ENCODE measurements at places on chromosomes 7 and 10.

DNA sequence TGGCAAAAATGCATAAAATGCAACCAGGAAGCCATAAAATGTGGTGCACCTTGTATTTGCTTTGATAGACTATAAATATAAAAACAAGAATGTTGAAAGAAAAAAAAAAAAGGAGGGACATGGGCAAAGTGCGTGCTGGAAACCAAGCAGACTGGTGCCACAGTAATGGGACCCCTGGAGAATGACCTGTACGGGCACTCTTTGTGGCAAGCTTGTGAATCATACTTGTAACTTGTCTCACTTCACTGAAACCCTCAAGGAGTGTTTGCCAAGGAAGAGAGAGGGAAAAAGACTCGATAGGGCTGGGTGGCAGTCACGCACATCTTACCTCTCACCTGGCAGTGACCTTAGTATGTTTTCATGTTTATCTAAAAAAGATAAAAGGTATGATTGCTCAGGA, 1183.6 kb downstream of the GATA3 start:
- DNase-seq, result no peak

DNA sequence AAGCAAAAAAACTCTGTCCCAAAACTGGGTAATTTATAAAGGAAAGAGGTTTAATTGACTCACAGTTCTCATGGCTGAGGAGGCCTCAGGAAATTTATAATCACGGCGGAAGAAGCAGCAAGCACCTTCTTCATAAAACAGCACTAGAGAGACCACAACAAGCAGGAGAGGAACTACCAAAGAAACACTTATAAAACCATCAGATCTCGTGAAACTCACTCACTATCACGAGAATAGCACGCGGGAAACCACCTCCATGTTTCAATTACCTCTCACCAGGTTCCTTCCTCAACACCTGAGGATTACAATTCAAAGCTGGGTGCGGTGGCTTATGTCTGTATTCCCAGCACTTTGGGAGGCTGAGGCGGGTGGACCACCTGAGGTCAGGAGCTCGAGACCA, 48.5 kb downstream of the PDIA4 start:
- no peak for DNase-seq

- DNase-seq, result no peak
These were observed 91.6 kb downstream of the AKR1D1 start for GRCh38 chr7:138167869-138168296.

GRCh38 chr10:78864761-78865537, 203.8 kb upstream of the ZMIZ1 start:
- DNase-seq, result no peak

DNA sequence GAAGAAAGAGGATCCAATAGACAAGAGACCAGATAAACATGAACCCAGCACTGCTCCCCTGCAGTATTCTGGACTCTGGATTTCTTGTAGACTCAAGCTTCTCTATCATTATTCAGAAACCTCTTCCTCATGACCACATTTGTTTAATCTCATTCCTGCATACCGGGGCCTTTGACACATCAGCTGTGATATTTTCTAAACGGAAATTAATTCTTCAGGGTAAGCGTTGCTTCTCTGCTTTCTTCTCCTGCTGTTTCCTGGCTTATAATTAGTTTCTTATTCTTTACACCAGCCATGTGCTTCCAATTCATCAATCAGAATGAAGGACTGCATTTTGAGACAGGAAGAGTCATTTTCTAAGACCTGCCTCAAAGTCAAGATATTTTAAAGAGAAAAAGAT, 54.2 kb upstream of the TARP start:
- DNase-seq, result no peak

GRCh38 chr7:128427289-128427891, 17.6 kb upstream of the IMPDH1 start:
- DNase-seq, result no peak

GRCh38 chr10:127805950-127806349, 69.0 kb downstream of the FOXI2 start:
- no peak for DNase-seq

- no peak for DNase-seq
These were observed 7.7 kb upstream of the ING3 start for GRCh38 chr7:120942861-120943260.

DNA sequence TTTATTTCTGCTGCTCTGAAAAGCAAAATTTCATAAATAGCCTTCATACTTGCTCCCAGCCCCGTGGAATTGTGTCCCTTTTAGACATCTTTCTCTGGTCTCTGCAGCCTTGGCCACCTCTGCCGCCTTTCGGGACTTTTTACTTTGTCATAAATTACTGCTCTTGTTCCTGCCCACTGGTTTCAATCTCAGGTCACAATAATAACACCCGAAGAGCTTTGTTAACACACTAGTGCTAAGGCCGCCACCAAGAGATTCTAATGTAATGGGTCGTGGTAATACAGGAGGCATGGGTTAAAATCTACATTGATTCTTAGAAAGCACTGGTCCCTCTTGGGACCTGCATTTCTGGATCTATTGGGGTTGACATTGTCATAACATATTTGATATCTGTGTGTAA, 276.0 kb upstream of the VWC2 start:
- no peak for DNase-seq

- DNase-seq, result no peak
These were observed 97.2 kb upstream of the INSYN2A start for GRCh38 chr10:127293640-127294039.

GRCh38 chr7:19106241-19107080, 11.0 kb downstream of the TWIST1 start:
- no peak for DNase-seq

DNA sequence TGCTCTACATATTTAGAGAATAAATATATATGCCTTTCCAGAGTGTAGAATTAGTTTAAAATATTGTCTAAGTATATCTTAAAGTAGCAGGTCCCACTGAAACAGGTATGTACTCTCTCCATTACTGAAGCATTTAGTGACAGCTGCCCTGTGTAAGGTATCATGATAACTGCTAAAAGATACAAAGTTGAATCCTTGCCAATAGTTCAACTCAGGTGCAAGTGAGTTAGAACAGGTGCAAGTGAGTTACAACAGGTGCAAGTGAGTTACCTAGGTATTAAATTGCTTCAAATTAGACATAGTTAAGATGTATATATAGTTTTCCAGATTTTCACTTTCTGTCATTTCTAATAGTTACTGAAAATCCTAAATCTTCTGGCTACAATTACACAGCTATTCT, 119.1 kb downstream of the CNOT4 start:
- DNase-seq, result no peak

- no peak for DNase-seq
These were observed 49.6 kb downstream of the CYCS start for GRCh38 chr7:25075459-25075858.

GRCh38 chr10:69279110-69279509, 814 bp downstream of the HK1 start:
- no peak for DNase-seq

DNA sequence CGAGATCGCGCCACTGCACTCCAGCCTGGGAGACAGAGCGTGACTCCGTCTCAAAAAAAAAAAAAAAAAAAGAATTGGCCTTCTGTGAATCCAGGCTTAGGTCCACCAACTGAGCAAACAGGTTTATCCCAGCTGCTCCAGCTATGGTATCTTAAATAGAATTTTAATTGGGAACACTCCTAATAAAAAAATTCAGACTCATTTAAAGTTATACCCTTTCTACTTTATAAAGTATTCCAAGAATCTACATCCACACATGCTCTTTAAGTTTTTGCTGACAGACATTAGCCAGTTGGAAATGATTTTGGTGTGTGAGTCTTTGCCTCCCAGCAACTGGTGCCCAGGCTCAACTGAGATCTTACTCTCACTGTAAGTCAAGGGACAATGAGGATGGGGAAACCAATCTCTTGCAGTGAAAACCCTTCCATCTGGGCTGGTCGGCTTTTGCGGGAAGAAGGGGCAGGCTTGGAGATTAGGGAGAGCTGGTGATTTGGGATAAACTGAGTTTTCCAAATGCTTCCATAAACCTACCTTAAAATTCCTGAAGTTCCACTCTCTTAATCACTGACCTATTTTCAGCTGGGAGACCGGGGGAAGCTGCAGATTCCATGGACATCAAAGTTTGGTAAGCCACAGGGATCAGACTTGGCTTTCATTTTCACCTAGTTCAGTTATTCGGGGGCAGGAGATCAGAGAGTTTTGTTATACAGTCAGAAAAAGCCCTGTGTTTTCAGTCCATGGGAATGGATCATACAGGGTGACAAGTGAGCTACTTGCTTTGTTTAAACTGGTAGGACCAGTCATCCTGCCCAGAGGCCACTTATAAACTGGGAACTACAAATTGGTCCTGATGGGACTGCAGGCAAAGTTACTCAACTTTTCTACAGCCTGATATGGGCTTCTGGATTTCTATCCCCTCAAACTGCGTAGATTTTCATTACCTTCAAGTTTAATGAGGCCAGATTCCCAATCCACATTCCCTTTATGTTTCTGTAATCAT, 89.3 kb upstream of the ZNF746 start:
- DNase-seq, result no peak

- no peak for DNase-seq
These were observed 497.3 kb downstream of the SORCS3 start for GRCh38 chr10:105138358-105138757.

- no peak for DNase-seq
These were observed 3.2 kb downstream of the OPN4 start for GRCh38 chr10:86657396-86658011.

DNA sequence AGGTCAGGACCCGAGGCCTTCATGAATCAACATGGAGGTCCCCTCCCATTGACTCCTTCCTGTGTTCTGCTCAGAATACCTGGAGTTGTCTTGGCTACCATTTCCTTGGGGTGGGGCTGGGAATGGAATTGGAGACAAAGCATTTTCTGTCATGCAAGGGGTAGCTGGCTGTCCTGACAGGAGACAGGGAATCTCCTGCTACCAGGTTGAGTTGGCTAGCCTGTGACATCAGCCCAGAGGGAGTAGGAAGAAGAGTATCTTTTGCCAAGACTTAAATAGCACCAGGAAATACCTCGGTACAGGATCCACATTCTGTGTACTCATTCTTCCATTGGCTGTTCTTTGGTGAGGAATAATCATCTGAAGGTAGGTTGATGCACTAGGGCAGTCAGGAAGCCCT, 4.9 kb downstream of the ZDHHC16 start:
- DNase-seq, result no peak

- no peak for DNase-seq
These were observed 143.8 kb upstream of the PCLO start for GRCh38 chr7:83306502-83306901.

GRCh38 chr10:31604096-31604495, 285.1 kb downstream of the ZEB1 start:
- no peak for DNase-seq

DNA sequence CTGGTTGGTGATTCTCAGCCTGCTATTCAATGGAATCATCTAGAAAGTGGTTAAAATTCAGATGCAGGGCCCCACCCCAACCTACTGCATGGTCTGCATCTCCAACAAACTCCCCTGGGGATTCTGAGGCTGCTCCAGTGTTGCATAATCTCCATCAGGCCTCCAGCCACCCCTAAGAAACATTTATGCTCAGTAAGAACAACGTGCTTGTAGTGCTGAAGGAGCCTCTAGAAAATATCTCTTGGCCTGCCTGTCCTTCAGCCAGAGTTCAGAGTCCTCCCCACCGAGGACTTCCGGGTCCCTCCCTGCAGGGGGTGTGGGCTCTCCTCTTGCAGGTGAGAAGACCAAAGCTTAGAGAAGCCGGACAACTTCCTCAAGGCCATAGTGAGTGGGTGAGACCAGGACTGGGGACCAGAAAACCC, 159.8 kb downstream of the SH3PXD2A start:
- no peak for DNase-seq

GRCh38 chr10:3148041-3148440, 24.5 kb downstream of the PITRM1 start:
- no peak for DNase-seq

DNA sequence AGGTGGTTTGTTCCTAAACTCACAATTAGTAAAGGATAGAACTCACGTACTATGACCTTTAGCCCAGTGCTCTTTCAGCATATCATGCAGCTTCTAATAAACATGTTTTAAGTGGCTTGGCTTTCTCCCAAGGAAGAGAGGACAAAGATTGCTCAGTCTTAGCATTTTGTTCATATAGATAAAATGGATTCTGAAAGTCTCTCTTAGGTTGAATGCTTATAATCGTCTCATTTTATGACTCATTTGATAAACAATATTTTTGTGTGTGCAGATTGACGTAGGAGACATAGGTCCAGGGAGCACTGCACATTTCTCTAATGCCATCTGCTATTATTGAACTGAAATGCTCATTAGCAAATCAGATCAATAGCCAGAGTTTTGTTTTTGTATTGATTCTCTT, 44.8 kb downstream of the GNAT3 start:
- no peak for DNase-seq

DNA sequence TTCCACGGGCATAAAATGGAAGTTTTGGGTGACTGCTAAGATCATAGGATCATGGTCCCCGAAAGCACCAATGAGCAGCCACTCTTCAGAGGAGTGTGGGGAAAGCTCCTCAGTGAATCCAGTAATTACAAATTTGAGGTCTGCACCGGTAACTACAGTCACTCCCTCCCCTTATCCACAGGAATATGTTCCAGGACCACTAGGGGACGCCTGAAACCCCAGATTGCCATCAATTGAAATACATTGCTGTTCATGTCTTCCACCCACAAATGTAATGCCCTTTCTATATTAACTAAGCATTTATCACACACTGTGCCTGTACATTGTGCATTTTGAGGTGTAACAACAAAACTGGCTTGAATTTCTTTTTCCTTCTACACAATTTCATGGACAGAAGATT, 447.9 kb upstream of the PFKP start:
- DNase-seq, result no peak

DNA sequence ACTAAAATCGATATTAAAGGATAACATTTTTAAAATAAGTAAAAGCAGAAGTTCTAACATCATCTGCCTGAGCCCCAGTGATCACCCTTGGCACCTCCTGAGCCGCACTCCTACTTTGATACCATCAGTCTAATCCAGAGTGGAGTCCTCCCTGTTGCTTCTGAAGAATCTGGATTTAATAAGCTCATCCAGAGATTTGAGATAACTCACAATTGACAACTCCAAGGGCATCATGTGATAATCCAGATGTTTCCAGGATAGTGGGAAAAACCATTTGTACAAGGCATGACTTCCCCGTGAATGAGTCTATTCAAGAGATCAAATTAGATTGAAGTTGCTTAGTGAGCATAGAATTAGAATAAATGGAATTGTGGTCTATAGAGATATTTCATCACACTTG, 475.8 kb upstream of the C7orf33 start:
- no peak for DNase-seq

DNA sequence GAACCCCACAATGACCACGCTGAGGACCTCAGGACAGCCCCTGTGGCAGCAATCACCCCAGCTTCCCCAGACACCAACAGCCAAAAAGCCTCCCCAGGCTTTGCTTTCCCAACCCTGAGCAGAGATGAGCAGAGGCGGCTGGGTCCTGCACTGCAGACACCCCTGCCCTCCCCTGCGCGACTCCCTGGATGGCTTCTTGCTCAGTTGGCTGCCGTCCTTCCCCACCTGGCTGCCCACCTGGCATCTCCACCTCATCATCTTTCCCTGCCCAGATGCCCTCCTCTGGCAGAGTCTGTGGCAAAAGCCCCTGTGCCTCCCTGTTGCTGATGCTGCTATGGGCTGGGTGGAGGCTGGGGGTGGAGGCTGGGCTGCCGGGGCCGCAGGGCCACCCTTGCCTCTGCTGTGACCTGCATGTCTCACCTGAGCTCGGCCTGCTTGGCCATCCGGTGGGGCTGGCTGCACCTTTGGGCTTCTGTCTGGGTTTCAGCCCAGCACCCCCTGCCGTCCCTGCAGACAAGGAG, 567.7 kb downstream of the TCERG1L start:
- no peak for DNase-seq

GRCh38 chr7:33692956-33693355, 212.4 kb upstream of the BMPER start:
- DNase-seq, result no peak

GRCh38 chr7:28413011-28413410, 693 bp downstream of the CREB5 start:
- DNase-seq, result no peak

- no peak for DNase-seq
These were observed 60.3 kb downstream of the CNTNAP2 start for GRCh38 chr7:146176860-146177259.

All from stimulated activated CD4-positive, alpha-beta T cell treated with anti-CD3 and anti-CD28 coated beads, Interleukin-1b, Interleukin-23, amount 100 ng/mL, for 1 hour (primary cell).